ENCODE measurements at places on chromosomes 4 and X. TPM values are rescaled to one million over a fixed set of nuclear protein-coding genes. Genes with fewer than 3 reads are reported as not detected.

Gene ADH7
- total RNA-seq: not detected

DNA sequence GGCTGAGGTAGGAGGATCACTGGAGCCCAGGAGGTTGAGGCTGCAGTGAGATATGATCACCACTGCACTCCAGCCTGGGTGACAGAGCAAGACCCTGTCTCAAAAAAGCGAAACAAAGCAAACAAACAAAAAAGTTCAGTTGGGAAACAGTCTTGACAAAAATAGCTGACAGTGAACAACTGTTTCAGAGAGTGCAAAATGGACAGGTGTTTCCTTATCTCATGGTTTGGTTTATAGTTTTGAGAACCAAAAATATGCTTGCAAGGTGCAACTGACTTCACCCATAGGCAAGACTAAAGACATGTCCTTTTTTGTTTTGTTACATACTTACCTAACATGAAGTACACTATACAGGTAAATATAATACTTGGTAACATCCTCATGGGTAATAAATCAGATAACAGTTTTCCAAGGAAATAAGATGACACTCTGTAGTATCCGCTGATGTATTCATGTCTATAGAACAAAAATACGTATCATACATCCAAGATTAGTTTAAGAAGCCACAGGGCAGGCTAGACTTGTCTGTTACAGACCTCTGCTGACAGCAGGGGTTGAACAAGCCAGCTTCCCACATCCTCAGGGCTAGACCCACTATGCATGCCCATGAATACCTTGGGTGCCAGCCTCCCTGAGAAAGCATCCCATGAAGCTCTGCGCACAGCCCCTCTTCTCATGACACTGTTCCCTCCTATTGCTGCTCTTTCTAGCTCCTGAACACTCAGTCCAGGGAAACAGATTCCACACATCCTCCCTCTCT, 59.3 kb downstream of the ABCG2 start:
- H3K27me3 ChIP-seq: no peaks in the 10 kb centered on the region
- no peak for DNase-seq
- H3K4me3 ChIP-seq: no peak overlapping the region
- no peak overlapping the region for H3K27ac ChIP-seq

DNA sequence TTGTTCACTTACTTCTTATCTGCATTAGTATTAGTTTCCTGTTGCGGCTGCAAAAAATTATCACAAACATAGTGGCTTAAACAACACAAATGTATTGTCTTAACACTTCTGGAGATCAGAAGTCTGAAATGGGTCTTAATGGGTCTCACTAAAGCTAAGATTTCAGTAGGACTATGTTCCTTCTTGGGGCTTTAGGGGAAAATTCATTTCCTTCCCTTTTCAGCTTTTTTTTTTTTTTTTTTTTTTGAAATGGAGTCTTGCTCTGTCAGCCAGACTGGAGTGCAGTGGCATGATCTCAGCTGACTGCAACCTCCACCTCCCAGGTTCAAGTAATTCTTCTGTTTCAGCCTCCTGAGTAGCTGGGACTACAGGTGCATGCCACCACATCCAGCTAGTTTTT, 78.1 kb upstream of the KLF3 start:
- no peak overlapping the region for H3K27ac ChIP-seq
- no peak for DNase-seq
- peaks cover 5% of the 10 kb centered on the region for H3K27me3 ChIP-seq
- H3K36me3 ChIP-seq: no peaks in the 10 kb centered on the region
- H3K4me3 ChIP-seq: no peak overlapping the region
- no peaks in the 10 kb centered on the region for H3K4me1 ChIP-seq

DNA sequence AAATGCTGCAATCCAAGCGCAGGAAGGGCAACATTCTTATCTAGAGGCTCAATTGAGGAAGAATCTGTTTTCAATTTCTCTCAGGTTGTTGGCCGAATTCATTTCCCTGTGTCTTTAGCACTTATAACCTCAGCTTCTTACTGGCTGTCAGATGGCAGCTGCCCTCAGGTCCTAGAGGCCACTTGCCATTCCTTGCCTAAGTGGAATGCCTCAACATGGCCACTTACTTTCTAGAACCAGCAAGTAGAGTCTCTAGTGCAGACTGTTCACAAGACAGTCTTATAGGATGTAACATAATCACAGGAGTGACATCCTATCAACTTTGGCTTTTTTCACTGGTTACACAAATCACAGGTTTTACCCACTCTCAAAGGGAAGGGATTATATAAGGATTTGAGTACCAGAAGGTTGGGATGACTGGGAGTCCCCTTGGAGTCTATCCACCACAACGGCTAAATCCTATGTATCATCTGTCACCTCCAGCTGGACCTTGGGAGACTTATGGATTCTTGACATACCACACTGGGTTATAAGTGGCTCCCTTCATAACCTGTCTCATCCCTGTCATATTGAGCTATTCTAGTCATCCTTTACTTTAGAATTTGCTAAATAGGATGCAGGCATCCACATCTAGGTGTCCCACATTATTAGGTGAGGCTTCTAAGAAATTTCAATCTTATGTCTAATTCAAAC, 297.9 kb upstream of the CTSO start:
- no peaks in the 10 kb centered on the region for H3K36me3 ChIP-seq
- H3K27ac ChIP-seq: no peak overlapping the region
- H3K4me3 ChIP-seq: no peak overlapping the region
- no peaks in the 10 kb centered on the region for H3K4me1 ChIP-seq

Gene MAOA
- total RNA-seq: 27.6 TPM

DNA sequence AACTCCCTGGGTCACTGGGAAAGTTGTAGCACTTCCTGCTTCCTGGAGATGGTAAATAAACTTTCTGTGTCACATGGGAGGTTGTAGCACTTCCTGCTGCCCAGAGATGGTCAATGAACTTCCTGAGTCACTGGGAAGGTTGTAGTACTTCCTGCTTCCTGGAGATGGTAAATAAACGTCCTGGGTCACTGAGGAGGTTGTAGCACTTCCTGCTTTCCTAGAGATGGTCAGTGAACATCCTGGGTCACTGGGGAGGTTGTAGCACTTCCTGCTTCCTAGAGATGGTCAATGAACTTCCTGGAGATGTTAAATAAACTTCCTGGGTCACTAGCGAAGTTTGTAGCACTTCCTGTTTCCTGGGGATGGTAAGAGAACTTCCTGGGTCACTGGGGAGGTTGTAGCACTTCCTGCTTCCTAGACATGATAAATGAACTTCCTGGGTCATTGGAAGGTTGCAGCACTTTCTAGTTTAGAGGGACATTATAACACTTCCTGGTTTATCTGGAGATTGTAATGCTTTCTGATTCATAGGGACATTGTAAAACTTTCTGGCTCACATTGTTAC, 62.3 kb upstream of the CD99 start:
- no peaks in the 10 kb centered on the region for H3K27me3 ChIP-seq
- peaks cover 2% of the 10 kb centered on the region for H3K36me3 ChIP-seq
- no peaks in the 10 kb centered on the region for H3K4me1 ChIP-seq
- no peak for DNase-seq

Gene UGT8
- not detected for total RNA-seq

DNA sequence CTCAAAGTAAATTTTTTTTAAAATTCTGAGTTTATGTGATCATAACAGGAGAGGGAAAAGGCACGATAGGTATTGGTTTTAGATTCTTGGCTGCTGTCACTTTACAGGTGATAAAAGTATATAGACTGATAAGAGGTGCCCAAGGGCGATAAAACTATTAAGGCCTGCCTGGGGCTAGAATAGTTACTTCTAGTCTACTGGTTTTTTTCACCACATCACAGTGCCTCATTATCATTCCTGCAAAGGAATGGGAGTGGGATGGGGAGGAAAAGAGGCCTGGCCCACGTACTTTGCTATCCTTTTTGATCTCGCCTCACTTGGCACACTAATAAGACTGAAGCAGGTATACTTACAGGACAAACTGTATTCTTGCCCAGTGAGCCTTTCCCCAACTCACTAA, 46.6 kb downstream of the CXorf58 start:
- no peaks in the 10 kb centered on the region for H3K4me1 ChIP-seq
- H3K36me3 ChIP-seq: no peaks in the 10 kb centered on the region
- H3K4me3 ChIP-seq: no peak overlapping the region
- DNase-seq: no peak
- no peak overlapping the region for H3K27ac ChIP-seq

DNA sequence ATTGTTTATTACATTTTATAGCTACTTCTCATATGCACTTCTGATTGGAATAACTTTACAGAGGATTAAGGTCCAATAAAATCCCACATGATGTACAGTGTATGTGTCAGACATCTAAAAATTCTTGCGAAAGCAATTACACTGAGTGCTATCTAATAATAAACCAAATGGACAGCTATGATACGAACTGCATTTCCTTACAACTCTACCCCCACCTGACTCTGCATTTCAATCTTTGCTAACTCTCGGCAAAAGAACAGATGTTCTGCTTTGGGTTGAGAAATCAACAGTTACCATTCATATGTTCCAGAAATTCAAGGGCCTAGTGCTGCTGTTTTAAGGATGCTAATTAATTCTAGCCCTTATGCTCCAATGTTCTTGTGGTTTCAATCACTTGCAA, 287.9 kb upstream of the NOCT start:
- H3K4me3 ChIP-seq: no peak overlapping the region
- no peaks in the 10 kb centered on the region for H3K27me3 ChIP-seq
- H3K4me1 ChIP-seq: no peaks in the 10 kb centered on the region
- peak; percentile 64 for DNase-seq
- H3K36me3 ChIP-seq: no peaks in the 10 kb centered on the region
- H3K27ac ChIP-seq: no peak overlapping the region

- DNase-seq: peak; percentile 24
- no peak overlapping the region for H3K4me3 ChIP-seq
- H3K4me1 ChIP-seq: no peaks in the 10 kb centered on the region
- no peaks in the 10 kb centered on the region for H3K36me3 ChIP-seq
Observed at GRCh38 chr4:126405369-126405982, 1090.7 kb downstream of the FAT4 start.

Gene SOWAHD
- total RNA-seq: 0.26 TPM

DNA sequence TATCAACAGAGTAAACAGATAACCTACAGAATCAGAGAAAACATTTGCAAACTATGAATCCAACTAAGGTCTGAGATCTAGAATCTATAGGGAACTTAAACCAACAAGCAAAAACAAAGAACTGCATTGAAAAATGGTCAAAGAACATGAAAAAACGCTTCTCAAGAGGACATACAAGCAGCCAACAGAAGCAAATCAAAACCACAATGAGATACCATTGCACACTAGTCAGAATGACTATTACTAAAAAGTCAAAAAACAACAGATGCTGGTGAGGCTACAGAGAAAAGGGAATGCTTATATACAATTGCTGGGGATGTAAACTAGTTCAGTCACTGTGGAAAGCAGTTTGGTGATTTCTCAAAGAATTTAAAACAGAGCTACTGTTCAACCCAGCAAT, 255.7 kb downstream of the TMEM47 start:
- H3K4me1 ChIP-seq: no peaks in the 10 kb centered on the region
- H3K27ac ChIP-seq: no peak overlapping the region
- no peaks in the 10 kb centered on the region for H3K36me3 ChIP-seq
- DNase-seq: no peak
- no peak overlapping the region for H3K4me3 ChIP-seq

- no peak overlapping the region for H3K4me3 ChIP-seq
- H3K4me1 ChIP-seq: peaks cover 4% of the 10 kb centered on the region
- H3K27ac ChIP-seq: no peak overlapping the region
- no peak for DNase-seq
- no peaks in the 10 kb centered on the region for H3K27me3 ChIP-seq
Observed at GRCh38 chr4:122855353-122855890, 28.8 kb downstream of the FGF2 start.

DNA sequence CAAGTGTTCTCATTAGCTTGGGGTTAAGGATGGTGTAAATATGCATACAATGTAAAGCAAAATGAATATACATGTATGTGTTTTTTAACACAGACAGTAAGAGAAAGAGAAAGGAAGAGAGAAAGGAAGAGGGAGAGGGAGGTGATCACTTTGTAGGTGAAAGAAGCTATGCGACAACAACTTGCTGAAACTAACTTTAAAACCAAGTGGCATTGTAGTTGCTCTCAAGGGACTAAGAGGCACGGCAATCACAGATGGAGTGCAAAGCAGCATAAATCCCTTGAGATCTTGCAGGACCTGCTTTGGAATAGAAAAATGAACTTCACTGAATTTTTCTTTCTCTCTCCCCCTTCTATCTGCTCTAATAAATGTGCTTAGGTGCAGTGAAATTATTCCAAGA, 1665.0 kb upstream of the TENM3 start:
- no peak overlapping the region for H3K27ac ChIP-seq
- DNase-seq: no peak
- H3K27me3 ChIP-seq: no peaks in the 10 kb centered on the region
- H3K4me1 ChIP-seq: no peaks in the 10 kb centered on the region
- H3K36me3 ChIP-seq: no peaks in the 10 kb centered on the region
- no peak overlapping the region for H3K4me3 ChIP-seq

DNA sequence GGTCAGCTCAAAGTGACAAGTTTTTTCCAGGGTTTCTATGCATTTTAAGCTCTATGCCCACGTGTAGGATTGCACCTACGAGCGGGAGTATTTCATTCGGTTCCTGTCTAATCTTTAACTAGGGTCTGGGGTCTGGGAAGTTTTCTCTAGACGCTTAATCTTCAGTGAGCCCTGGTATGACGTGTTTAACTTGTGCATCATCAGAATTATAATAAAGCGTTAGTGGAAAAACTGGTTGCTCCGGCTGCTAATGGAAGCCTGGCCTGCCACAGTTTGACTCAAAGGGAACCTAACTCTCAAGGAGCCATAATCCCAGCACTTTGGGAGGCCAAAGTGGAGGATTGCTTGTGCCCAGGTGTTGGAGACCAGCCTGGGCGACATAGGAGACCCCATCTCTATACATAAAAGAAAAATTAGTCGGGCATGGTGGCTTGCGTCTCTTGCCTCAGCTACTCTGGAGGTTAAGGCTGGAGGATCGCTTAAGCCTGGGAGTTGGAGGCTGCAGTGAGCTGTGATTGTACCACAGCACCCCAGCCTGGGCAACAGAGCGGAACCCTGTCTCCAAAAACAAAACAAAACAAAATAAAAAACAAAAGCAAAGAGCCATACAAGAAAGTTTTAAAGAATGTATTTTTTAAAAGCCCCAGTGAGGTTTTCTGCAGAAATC, 30.2 kb downstream of the ARSD start:
- no peaks in the 10 kb centered on the region for H3K27me3 ChIP-seq
- DNase-seq: no peak
- H3K27ac ChIP-seq: no peak overlapping the region
- no peaks in the 10 kb centered on the region for H3K36me3 ChIP-seq
- no peaks in the 10 kb centered on the region for H3K4me1 ChIP-seq

Gene TEX13C
- total RNA-seq: not detected

GRCh38 chr4:114472269-114473032, 126.2 kb upstream of the UGT8 start:
- no peaks in the 10 kb centered on the region for H3K27me3 ChIP-seq
- no peak overlapping the region for H3K4me3 ChIP-seq
- no peaks in the 10 kb centered on the region for H3K4me1 ChIP-seq

DNA sequence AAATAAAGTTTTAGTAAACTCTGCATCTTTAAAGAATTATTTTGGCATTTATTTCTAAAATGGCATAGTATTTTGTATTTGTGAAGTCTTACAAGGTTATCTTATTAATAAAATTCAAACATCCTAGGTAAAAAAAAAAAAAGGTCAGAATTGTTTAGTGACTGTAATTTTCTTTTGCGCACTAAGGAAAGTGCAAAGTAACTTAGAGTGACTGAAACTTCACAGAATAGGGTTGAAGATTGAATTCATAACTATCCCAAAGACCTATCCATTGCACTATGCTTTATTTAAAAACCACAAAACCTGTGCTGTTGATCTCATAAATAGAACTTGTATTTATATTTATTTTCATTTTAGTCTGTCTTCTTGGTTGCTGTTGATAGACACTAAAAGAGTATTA, 370 bp downstream of the ALB start:
- no peaks in the 10 kb centered on the region for H3K36me3 ChIP-seq
- H3K27me3 ChIP-seq: no peaks in the 10 kb centered on the region
- H3K4me3 ChIP-seq: no peak overlapping the region
- no peak for DNase-seq
- H3K4me1 ChIP-seq: no peaks in the 10 kb centered on the region
- no peak overlapping the region for H3K27ac ChIP-seq

Gene DRD5
- not detected for total RNA-seq

All from fibroblast of lung (primary cell).